ENCODE measurements at places on chromosomes 6 and 20.
A peak's percentile ranks its signal among the peaks of the same experiment; 100 is the strongest.

DNA sequence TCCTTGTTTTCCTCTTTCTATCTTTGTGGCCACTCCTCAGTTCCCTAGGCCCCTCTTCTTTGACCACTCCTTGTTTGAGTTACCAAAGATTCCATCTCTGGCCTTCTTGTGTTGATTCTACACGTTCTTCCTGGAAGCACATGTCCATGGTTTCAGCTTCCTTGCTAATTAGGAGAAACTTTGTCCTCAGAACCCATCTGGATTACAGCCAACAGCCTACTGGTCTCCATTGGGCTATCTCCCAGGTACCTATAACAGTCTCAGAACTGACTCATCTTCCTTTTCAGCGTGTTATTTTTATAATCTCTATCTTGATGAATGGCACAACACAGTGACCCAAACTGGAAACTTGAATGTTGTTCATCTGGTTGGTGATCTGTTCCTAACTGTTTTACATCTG is 17.5 kb downstream of the PTPRA start:
- no peak for DNase-seq

GRCh38 chr6:170449835-170450753 is 103.0 kb downstream of the PSMB1 start:
- peak; percentile 31 for DNase-seq

DNA sequence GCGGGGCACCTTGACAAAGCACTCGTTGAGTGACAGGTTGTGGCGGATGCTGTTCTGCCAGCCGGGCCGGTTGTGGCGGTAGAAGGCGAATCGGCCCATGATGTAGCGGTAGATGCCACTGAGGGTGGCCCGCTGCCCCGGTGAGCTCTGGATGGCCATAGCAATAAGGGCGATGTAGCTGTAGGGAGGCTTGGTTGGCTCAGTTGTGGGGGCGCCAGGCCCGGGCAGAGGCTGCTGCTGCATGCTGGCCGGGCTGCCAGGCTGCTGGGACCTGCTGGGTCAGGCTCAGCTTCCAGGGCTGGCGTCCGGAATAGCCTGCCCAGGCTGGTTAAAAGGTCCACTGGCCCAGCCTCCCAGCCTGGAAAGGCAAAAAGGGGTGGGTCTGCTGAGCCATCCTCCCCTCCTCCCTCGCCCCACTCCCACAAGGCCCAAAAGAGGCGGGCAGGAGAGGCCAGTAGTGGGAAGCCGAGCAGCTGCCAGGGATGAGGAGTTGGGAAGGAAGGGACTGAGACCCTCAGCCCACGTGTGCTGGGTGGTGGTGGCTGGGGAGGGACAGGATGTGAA is at the start of gene FOXS1:
TSS of gene FOXS1 (minus strand) at position 305 of the 564 bp plus-strand sequence. CDS start at position 243, 62 bp downstream.
- no peak for DNase-seq

DNA sequence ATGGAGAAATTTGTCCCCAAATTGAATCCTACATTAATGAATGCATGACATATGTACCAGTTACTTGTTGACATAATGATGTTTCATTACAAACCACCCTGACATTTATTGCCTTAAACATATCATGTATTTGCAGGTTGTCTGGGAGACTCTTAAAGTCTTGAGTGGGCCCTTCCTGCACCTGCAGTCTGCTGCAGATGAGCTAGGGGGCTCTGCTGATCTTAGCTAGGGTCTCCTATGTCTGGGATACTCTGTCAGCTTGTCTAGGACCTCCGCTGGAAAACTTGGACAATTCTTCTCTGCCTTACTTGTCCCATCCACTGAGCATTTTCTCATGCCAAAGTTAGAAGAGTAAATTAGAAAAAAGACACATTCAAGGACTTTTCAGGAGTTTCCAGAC is 581.6 kb downstream of the HAO1 start:
- DNase-seq, result no peak

- DNase-seq, result no peak
Measured at GRCh38 chr20:11473983-11474382, 443.7 kb upstream of the BTBD3 start.

GRCh38 chr6:164520916-164521315 is 788.5 kb downstream of the C6orf118 start:
- no peak for DNase-seq

- peak; percentile 42 for DNase-seq
Measured at GRCh38 chr6:30685157-30686008, 1.1 kb downstream of the PPP1R18 start.

GRCh38 chr6:157559201-157559756 is 178.3 kb downstream of the ZDHHC14 start:
- DNase-seq, result no peak

DNA sequence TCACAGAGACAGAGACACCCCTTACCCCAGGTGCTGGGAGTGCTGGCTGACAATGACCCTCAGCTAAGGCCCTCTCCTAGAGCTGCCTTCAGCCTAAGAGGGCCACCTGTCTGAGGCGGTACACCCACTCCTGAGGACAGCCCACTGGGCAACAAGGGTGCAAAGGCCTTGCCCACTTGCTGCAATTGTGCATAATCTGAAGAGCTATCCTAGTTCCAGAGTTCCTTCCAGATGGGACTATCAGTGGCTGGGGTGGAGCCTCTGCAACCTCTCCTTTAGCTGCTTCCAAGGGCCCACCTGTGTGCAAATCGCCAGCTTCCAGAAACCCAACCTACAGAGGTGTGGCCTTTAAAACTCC is 87.5 kb downstream of the PREX1 start:
- DNase-seq, result no peak

DNA sequence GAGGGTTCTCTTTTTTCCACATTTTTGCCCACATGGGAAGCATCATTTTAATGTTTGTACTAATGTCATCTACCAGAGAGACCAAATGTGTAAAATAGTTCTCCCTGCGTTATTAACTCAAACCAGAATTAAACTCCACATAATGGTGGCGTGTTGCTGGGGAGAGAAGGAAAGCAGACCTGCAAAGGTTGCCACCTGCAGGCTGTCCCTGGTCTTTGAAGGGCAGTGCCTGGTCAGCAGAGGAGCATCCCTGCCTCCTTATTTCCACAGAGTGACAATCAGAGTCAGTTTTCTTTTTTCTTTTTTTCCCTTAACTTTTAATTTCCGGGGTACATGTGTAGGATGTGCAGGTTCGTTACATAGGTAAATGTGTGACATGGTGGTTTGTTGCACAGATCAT is 214.5 kb downstream of the TBX18 start:
- no peak for DNase-seq

DNA sequence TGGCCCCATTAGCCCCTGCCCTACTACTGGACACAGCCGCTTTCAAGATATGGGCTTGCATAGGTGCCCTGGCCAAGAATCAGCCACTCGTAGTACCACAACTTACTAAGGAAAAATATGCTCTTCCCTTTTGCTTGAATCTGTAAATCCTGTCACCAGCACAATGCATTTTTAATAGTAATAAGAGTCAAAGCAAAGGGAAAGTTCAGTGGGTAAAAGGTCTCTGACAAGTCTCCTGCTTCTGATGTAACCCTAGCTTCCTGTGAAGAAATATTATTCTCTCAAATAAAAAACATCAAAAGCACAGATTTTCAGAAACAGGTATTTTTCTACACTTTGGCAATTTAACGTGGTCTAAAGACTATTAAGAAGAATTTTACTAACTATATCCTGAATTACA is 373.8 kb downstream of the GJA1 start:
- DNase-seq, result no peak

DNA sequence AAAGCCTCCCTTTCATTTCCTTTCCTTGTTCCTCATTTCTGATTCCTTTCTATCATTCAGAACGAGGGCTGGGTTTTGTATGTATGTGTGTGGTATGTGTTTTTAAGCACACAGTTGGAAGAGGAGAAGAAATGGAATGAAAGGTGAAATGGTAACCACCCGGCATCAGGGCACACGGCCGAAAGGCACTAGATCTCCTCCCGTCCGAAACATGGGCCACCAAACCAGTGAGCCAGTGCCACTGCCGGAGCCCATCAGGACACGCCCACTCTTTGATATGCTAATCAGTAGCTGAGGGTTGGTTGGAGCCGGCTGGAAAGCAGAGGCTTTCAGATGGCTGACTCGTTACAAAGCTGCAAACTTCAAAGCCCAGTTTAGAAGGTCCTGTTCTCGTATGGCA is 228.6 kb upstream of the JARID2 start:
- DNase-seq, result peak; percentile 26

DNA sequence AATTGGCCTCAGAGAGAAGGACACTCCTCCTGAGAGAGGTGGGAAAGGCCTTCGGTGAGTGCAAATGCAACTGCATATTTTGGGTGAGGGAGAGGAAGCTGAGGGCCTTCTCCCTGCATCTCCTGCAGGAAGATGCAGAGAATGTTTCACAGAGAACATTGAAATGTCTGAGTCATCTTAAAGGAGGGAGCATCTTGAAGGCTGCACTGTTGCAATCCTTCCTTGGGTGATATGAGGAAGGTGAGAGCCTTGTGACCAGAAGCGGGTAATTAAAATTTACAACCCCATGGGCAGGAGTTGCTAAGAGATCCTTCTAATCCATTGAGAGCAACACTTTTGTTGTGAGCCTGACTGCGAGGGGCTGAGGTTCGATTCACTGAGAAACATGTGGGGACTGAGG is 375.7 kb upstream of the MARCKS start:
- DNase-seq, result no peak

GRCh38 chr20:40655451-40655850 is 33.6 kb downstream of the MAFB start:
- no peak for DNase-seq

GRCh38 chr6:169794317-169795055 is 43.1 kb downstream of the ERMARD start:
- DNase-seq, result no peak

DNA sequence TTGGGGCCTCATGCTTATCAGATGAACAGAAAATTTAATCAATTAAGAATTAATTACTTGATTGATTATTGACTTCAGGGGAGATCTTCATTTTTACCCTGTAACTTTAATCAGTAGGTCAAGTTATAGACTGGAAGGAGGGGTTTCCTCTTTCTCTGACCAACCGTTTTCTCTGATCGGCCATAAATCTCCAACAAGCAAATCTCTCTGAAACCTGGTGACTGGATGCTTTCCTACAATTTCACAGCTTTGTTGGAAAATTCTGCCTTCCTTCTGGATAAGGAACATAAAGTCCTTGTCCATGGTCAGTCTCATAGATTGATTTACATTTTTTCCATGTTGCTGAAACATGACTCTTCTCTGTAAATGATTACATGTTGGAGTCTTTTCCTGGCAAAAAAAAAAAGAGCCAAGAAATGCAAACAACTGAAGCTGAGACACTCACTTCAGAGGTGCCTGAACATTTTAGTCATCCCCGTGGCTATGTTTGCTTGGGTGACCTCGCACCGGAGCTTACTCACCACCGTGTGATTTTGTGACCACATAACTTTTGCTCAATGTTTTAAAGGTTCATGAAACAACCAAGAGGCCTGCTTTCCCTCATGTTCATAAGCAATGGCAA is 31.0 kb downstream of the IRF4 start:
- DNase-seq, result no peak

DNA sequence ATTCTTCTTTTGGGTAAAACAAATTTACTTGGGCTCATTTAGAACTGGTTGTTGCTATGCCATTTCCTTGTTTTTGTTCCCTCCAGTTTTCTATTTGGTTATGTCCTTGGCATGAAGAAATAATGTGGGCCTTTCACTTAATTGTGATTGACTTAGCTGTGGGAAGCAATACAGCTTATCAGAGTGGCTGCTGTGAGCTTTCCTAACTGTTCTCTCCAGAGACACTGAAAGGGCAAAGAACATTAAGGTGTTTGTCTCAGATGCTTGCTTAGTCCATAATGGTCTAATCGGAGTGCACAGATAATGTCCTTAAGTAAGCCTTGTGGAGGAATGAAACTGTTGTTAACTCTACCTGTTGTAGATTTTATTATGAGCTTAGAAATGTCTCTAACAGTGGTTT is 56.6 kb downstream of the SH3BGRL2 start:
- DNase-seq, result no peak

DNA sequence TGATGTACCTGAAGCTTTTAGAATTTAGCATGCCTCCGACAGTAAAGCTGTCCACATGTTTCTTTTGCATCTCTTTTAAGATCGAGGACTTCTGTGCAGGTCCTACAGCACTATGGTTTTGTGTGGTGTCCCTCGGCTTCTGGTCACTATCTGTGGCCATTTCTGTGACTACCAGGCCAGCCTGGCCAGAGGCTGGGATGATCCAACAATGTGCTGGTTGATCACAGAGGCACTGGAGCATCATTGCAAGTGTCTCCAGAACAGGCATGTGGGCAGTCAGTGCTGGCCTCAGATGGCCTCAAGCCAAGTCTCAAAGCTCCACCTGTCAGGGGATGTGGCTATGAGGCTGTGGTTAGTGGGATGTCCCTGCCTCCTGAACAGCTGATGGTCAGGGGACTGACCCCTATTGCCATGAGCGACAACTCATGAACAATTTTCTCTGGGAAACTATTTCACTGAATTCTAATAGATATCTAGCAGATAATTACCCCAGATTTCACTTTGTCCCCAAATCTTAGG is 136.6 kb downstream of the SYNDIG1 start:
- no peak for DNase-seq

GRCh38 chr20:13200767-13201500 is 20.1 kb upstream of the ISM1 start:
- no peak for DNase-seq

DNA sequence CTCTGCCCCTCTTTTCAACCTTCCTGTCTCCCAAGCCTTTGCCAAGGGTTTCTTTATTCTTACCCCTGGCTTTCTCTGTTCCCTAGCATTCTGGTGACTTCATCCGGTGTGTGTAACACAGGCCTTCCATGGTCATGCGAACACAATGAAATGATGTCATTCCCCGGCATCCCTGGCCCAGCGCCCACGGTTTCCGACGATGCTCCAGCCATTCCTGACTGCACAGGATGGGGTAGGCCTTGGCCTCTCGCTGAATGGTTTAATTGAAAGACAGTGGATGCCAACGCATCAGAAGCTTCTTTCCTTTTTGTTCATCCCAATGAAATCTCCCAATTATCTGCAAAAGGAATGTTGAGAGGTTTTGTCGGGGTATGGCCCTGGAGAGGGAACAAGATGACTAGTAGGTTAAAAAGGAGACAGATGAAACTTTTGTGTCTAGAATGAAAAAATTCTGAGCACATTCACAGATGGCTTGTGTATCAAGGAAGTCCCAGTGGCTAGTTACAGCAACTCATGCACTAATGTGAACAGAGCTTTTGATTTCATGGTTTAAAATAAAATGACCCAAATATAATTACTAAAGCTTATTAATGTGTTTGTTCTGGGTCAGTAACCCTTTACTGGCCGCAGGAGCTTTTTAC is 655.0 kb downstream of the QKI start:
- no peak for DNase-seq

- DNase-seq, result peak; percentile 50
Measured at GRCh38 chr6:138592749-138593123, 93.4 kb upstream of the NHSL1 start.

DNA sequence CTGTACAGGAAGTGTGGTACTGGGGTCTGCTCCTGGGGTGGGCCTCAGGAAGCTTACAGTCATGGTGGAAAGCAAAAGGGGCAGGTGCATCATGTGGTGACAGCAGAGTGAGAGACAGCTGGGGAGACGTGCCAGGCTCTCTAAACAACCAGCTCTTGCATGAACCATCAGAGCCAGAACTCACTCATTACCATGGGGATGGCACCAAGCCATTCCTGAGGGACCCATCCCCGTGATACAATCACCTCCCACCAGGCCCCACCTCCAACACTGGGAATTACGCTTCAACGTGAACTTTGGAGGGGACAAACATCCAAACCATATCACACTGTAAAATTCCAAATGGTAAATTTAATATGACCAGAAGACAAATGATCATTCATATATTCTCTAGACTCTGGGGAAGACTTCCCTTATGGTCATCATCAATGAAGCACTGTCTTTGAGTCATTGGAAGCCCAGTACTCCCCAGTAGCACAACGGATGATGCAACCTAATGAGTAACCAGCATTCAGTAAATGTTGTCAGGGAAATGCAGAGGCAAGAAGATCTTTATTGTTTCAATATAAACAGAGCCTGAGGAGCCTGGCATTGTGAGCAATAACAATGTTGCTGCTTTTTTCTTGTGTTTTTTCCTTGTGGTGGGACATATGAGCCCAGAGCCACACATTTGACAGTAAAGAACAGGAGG is 48.2 kb upstream of the RALY start:
- no peak for DNase-seq

Data from B cell (primary cell).